ENCODE measurements at places on chromosomes 7 and 10.

DNA sequence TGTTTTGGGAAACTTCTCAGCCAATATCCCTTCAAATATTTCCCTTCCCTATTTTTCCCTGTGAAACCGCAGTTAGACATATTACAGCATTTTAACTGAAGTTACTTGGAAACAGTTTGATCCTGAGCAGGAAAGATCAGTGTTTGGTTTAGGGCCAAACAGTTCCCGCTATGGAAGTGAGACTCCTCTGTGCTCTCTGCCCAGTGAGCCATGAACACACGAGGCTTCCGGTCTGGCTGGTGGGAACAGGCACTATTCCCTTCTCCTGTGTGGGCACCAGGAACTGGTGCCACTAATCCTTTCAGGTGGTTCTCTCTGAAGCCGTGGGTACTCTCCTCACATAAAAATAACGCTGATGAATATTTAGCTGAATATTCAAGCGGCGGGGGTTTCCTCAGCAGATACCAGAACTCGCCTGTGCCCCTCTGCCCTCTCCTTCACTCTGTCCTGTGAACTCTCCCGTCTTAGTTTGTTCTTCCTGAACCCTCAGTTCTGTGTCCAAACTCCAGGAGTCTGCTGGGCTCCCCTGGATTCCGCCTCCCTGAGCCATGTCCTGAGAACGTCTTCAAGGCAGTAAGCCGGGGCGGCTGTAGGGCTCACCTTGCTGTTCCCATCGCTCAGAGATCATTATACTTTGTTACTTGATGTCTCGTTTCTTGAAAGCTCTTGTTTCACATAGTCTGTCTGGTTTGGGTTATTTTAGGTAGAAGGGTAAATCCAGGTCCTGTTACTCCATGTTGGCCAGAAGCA is 25.7 kb downstream of the FOXL3 start:
- DNase-seq: no peak

DNA sequence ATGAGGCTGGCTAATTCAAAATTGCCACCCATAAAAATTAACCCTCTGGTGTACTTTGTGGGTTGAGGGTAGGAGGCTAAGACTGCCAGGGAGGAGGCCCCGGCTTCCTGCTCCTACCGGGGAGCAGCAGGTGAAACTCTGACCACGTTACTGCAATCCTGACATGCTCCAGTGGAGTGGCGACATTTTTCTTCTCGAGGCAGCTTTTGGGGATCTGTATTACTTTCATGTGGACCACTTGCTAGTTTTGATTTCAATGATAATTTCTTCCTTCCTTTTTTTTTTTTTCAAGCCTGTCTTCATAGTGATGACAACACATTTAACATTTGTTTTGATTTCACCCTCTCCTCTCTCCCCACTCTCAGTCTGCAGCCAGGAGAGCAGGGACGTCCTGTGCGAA is 14.6 kb downstream of the GATA3 start:
- no peak for DNase-seq

DNA sequence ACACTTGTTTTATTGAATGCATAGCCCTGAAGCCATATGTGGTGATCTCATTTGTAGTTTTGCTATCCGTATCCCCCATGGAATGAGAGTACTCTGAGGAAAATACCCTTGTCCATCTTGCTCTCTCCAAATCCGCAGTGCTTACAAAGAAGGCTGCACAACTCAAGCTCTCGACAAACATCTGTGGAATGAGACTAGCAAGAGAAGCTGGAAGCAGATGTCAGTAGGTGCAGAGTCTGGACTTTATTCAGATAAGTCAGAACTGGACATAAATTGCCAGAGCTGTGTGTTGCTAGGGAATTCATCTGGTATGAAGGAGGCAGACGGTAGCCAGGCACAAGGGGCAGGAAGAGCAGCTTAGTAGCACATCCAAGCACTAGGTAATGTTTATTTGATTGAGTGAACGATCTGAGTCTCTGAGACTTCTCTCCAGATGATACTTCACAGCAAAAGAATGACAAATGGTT is 1046.2 kb downstream of the XPNPEP1 start:
- DNase-seq: no peak

DNA sequence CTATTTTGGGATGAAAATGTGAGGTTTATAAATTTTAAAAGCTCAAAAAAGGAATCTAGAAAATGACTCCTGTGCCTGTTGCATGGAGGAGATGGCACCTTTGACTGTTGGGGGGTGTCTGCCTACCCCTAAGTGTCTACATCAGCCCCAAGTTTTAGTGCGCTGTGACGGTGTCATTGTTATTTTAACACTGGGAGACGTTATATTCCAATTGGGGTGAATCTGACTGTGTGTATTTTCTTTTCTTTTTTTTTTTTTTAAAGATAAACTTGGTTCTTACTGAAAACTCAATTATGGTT is 517 bp downstream of the SRGN start:
- no peak for DNase-seq

DNA sequence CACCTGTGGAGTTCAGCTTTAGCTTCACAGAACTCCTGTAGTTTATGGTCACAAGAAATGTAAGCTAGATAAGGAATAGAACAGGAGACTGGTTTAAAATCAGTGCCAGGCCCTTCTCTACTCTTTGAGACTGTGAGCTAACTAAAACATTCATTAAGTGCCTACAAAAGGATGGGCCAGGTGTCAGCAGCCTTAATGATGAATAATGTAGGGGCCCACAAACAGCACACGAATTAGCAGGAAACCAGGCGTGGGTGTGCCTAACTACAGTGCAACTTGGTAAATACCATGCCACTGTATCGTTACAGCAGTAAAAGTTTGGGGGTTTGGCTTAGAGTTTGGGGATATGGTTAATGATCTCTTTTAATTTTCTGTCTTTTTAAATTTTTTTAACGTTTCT is 6.1 kb upstream of the ABLIM1 start:
- no peak for DNase-seq

DNA sequence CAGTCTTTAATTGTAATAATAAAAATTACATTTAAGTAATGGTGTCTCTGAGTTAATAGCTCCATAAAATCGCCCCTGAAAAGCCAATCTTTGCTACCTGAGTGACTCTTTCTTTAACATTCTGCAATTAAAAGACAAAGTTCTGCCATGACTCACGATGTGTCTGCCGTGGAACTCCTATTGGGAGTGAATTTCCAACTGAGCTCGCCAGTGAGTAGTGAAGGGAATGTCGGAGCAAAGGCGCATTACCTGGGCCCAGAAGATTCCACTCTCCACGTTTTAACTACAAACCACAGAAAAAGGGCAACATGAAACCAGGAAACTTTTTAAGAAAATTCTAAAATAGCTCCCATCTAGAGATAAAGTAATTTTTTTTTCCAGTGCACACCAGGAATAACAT is 36.9 kb upstream of the RNF32 start:
- no peak for DNase-seq

DNA sequence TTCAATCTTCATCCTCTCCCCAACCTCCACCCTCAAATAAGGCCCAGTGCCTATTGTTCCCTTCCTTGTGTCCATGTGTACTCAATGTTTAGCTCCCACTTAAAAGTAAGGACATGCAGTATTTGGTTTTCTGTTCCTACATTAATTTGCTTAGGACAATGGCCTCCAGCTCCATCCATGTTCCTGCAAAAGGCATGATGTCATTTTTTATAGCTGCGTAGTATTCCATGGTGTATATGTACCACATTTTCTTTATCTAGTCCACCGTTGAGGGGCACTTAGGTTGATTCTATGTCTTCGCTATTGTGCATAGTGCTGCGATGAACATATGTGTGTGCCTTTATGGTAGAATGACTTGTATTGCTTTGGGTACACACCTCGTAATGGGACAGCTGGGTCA is 7.2 kb upstream of the NEUROG3 start:
- DNase-seq: no peak

GRCh38 chr10:24394461-24395190 is 185.7 kb downstream of the KIAA1217 start:
- no peak for DNase-seq
